ENCODE measurements at places on chromosomes 5 and 9. TPM values are rescaled to one million over a fixed set of nuclear protein-coding genes. Genes with fewer than 3 reads are reported as not detected.

The MEIKIN gene
- 2.3 TPM for total RNA-seq

The HAVCR2 gene
- 102 TPM for total RNA-seq

The TAF11L5 gene
- not detected for total RNA-seq

The NR6A1 gene
- total RNA-seq: 0.51 TPM

Data from naive thymus-derived CD4-positive, alpha-beta T cell (primary cell).